Activated CD4-positive, alpha-beta T cell treated with anti-CD3 and anti-CD28 coated beads, Interleukin-2, amount 50 U/mL, for 1 hour (primary cell): ENCODE measurements at places on chromosomes 16 and 17.
A peak's percentile ranks its signal among the peaks of the same experiment; 100 is the strongest.

DNA sequence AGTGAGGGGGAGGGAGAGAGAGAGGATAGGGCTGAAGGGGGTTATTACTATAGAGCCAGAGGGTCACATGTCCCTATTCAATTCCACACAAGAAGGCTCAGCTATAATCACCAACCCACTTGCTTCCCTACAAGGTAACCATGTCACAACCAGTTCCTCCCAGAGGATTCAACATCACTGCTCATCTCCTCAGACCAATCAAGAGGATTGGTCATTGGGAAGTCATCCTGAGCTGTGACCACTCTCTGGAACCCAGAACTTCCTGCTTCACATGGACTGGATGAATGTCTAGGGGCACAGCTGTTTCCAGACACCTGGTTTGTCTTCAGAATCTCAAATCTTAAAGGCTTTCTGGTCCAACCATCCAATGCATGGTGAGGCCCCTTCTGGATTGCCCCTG is 154.9 kb upstream of the SDK2 start:
- DNase-seq: no peak

DNA sequence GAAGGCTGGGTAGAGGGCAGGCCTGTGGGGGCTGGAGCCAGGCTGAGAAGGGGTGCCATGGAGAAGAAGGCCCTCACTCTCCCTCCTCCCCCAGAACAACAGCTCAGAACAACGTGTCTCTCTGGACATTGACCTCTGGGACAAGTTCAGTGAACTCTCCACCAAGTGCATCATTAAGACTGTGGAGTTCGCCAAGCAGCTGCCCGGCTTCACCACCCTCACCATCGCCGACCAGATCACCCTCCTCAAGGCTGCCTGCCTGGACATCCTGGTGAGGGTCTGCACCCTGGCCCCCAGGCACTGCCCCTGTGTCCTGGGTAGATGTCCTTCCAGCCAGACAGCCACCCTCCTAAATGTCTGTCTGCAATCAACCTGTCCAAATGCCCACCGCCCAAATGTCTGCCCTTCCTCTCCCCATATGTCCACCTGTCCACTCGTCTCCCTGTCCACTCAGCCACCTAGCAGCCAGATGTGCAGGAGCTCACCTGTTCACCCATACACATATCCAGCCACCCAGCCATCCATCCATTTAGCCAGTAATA is 12.2 kb downstream of the GJD3 start:
- DNase-seq: no peak

GRCh38 chr16:86862595-86863280 is 284.4 kb downstream of the FOXL1 start:
- no peak for DNase-seq

- peak; percentile 44 for DNase-seq
These were observed 12.7 kb downstream of the MRM3 start for GRCh38 chr17:794876-795275.

DNA sequence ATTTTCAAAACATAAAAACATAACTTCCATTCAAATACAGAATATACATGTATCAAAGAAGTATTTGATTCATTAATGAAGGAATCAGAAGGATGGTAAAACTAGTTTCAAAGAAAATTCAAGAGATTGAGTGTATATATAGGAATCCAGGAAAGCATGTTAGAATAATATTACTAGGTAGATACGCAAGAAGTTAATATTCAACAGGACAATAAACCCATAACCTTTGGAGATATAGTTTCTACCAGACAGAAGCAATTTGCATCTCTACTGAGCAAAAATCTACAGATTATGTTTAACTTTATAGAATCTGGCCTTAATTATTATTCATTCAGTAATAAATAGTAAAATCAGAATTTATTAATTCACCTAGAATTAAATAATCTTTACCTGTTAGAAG is 166.8 kb downstream of the CNTNAP4 start:
- no peak for DNase-seq

GRCh38 chr16:79451196-79451816 is 149.2 kb downstream of the MAF start:
- no peak for DNase-seq

DNA sequence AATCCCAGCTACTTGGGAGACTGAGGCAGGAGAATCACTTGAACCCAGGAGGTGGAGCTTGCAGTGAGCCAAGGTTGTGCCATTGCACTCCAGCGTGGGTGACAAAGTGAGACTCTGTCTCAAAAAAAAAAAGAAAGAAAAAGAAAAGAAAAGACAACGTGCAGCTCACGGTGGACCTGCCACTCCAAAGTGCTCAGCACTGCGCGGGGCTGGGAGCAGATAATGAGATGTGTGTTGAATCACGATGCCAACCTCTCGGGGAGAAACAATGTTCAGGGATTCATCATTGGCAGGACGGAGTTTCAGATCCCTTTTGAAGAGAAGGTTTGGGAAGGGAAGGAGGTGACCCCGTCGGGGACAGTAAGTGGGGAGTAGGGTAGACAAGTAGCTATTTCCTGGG is 19.2 kb downstream of the WFDC1 start:
- no peak for DNase-seq

DNA sequence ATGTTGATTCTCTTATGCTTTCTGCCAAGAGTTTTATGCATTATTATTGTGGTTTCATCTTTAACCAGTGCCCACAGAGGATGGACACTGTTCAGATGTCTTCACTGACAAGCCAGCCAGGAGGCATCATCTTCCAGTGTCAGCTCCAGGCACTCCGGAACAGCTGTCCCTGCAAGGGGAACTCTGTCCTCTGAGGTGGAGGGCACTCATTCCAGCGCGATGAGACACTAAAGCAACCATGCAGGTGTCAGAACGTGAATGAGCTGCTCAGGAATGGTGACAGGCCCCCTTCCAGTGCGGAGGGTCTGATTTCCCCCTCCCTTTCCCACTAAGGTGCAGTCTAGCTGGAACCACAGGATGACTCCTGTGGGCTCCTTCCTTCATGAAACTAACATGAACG is 117.5 kb downstream of the NOG start:
- DNase-seq: no peak

GRCh38 chr17:2183346-2183745 is 120.2 kb downstream of the SMG6 start:
- DNase-seq: no peak

DNA sequence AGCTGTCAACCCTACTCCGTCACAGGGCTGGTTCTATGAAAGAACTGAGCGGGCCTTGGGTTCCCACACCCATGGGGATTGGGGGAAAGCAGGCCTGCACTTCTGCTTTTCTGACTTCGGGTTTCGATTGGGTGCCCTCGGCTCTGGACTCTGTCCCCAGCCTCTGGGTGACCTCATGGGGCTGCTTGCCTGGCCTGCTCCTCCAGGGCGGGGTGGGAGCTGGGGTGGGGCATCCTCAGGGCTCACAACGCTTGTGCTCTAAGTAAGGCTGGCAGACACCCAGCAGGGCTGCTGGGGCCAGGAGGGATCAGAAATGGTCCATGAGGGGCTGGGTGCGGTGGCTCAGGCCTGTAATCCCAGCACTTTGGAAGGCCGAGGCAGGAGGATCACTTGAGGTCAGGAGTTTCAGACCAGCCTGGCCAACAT is 19.2 kb downstream of the ARHGAP27 start:
- DNase-seq: no peak

DNA sequence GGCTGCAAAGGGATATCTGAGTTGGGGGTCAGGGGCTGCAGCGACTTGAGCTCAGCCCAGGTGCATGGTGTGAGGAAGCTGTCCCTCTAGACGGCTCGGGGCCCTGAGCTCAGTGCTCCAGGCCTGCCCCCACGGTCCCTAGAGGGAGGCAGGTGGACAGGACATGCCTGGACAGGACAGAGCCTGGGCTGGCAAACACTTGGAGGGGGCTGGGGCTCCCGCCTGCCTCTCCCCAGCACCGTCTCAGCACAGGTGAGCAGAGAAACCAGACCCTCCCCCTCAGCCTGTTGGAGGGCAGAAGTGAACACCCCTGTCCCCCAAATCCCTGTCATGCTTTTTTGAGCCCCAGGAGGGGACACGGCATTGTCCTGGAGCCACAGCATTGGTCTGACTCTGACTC is 11.4 kb upstream of the SLC38A10 start:
- DNase-seq: no peak

GRCh38 chr16:54055191-54055590 is 231.4 kb downstream of the IRX3 start:
- DNase-seq: no peak

DNA sequence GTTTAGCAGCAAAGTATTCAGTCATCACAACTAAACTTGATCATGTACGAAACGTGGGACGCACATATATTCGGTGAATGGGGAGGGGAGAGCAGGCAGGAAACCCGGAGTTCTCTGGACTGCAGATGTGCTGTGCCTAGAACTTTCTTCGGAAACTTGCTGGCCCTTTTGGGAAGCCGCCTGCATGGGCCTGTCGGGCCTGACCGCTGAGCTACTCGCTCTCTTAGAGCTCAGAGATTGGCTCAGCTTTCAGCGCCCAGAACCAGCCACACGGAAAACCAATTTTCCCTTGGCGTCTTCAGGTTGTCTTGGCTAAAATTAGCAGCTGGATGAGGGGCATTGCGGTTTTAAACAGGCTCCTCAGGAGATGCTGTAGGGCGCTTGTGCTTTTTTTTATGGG is 38.1 kb downstream of the ZDHHC7 start:
- no peak for DNase-seq

GRCh38 chr17:42002792-42003301 is 14.4 kb downstream of the DNAJC7 start:
- no peak for DNase-seq

GRCh38 chr17:45837187-45837586 is 7.5 kb upstream of the SPPL2C start:
- DNase-seq: no peak

GRCh38 chr17:49967621-49968404 is 1.2 kb upstream of the DLX4 start:
- DNase-seq: no peak

DNA sequence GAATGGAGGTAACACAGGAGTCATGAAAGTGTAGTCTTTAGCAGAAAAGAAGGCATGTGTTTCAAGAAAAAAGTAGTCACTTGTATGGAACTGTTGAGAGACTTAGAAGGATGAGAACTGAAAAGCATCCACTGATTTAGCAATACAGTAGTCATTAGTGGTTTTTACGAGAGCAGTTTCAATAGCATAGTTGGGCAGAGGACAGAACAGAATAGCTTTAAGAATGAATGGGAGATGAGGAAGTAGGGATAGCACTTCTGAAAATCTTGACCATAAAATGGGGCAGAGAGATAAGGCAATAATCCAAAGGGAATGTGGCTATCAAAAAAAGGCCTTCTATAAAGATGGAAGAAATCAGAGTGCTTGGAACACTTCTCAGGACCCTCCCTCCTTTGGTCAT is 64.8 kb upstream of the C17orf78 start:
- no peak for DNase-seq

- DNase-seq: no peak
These were observed 1.7 kb upstream of the PLK1 start for GRCh38 chr16:23676924-23677480.

GRCh38 chr16:12620150-12620549 is 183.5 kb downstream of the CPPED1 start:
- no peak for DNase-seq

DNA sequence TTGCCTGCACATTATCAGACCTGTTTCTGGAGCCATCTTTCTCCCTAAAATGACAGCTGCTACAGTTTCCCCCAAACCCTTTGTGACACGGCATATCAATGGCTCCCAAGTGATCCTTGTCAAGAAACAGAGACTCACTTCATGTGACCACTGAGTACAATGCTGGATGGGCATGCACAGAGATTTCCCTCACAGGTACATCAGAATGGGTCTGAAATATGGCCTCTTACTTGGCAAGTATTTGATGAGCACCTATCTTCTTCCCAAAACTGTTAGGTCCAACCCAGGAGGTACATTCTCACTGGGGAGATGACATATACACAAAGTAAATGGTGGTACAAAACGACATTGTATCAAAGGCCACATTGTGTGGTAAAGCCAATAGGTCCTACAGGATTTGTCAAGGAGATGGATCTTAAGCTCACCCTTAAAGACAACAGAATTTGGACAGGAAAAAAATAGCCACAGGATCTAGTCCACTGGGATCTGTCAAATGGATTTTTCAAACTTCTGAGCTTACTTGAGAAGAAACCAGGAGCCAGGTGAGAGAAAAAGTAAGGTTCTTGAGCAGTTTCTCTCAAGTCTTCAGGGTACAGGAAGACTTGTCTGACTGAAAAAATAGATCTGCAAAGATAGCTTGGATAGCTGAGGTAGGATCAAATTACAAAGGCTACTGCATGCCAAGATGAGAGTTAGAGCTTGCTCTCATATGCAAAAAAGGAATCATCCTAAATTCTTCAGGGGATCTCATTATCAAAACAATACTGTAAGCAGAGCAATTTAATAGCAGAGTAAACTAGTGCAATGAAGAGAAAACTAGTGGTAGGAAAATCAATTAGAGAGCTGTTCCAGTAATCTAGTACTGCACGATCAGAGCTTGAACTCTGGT is 28.8 kb downstream of the RNF43 start:
- DNase-seq: no peak

DNA sequence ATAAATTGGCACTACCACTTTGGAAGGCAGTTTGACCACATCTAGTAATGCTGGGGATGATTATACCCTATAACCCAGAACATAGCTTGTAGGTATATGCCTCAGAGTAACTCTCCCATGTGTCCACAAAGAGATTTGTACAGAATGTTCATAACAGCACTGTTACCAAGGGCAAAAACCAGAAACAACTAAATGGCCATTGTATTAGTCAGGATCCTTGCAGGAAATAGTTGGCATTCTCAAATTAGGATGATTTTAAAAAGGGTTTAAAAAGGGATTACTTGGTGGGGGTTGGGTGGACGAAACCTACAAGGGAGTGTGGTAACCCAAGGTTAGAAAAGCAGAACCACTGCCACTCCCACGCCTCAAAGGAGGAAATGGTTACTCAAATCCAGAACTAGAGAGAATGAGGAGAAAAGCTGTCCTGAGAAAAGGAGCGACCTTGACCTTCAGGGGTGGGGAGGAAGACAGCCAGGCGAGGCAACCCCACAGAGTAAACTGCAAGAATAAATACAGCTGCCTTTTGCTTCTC is 2.1 kb downstream of the CPPED1 start:
- no peak for DNase-seq

DNA sequence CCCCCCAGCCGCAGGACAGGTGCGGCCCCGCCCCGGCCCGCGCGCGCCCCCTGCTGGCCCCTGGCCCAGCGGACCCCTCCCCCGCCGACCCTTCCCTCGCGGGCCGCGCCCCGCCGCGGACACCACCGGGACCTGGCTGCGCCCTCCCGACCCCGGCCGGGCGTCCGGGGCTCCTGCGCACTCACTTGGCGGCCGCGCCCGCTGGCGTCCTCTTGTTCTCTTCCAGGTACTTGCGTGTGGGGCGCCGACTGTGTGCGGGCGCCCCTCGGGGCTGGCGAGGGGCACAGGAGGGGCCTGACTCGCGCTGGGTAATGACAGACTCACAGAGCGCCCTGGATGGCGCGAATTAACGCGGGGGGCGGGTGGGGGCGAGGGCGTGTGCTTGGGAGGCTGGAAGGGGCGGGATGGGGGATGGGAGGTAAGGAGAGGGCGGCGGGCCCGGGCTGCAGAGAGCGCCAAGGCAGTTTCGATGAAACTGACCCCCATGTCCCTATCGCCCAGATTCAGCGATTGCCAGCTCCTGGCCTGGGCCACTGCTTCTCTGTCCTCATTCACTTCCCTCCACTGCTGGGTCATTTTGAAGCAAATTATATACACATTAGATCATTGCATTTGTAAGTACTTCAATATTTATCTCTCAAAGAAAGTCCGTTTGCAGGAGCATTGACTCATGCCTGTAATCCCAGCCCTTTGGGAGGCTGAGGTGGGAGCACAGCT is 445 bp upstream of the DBNDD1 start:
- DNase-seq: peak; percentile 50

- DNase-seq: no peak
These were observed 96.6 kb downstream of the HELZ start for GRCh38 chr17:67148352-67148751.

GRCh38 chr17:69710926-69711325 is 296.4 kb downstream of the MAP2K6 start:
- no peak for DNase-seq
